ENCODE measurements at places on chromosomes 7 and 10.

- no peak for DNase-seq
Observed at GRCh38 chr7:157709531-157710251, 372.9 kb downstream of the DNAJB6 start.

DNA sequence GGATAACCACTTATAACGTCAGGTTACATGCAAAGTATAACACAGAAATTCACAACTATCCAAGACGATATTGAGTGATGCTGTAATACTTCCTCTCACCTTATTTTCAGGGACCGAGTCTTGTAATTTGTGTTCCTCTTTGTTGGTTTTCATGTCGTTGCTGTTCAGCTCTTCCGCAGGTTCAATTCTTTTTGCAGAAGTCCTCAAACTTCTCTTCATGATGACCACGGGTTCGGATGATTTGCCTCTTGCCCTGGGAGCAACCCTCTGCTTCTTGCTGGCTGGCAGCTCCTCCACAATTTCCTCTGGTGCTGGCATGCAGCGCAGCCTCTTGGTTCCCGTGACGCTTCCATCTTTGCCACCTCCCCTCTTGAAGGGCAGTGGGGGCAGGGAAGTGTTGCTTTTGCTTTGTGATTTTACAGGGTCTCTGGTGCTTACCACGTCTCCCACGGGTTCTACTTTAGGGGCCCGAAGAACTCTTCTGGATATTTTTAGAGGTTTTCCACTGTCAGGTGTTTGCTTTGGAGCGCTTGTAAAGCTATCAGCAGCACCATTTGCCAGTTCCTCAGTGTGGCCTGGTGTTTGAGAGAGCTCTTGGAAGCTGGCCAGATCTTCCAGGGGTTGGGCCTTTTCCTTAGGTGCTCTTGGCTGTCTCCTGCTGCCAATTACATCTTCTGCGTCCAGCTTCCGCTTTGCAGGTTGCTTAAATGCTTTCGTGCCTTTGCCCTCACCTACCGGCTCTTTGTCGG, 23.6 kb downstream of the MKI67 start:
- peak; percentile 6 for DNase-seq

GRCh38 chr10:71772832-71773220, 494 bp downstream of the VSIR start:
- no peak for DNase-seq

GRCh38 chr7:5997210-5997808, 11.5 kb downstream of the PMS2 start:
- peak; percentile 55 for DNase-seq

GRCh38 chr10:33125522-33126517, 167.8 kb upstream of the ITGB1 start:
- no peak for DNase-seq

GRCh38 chr7:144869082-144869481, 33.2 kb upstream of the TPK1 start:
- DNase-seq, result no peak

DNA sequence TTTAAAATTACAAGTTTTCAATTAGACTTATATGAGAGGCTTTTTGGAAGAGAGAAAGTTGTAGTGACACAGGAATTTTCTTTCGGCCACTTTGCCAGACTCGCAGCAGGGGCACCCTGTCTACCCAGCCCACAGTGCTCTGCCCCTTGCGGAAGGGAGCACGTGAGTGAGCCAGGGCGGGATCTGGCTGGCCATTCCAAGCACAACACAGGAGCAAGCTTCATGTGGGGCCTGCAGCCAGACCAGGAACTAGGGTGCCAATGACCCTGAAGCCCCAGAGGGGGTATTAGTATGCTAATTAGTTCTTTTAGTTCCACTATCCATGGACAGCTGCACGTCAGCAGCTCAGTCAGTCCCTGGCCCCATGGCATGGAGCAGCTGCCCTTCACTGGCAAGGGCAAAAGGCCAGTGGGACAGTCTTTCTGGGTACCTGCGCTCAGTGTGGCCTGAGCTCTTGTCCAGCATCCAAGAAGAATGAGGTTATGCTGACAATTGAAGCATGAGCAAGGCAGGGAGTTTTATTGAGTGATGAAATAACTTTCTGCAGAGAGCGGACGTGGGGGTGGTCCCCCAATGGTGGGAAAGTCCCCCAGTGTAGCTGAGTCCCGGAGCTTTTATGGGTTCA, 251.1 kb upstream of the CSTF2T start:
- no peak for DNase-seq

GRCh38 chr7:156543699-156544598, 96.6 kb upstream of the RNF32 start:
- DNase-seq, result no peak

GRCh38 chr10:95297402-95297801, 6.6 kb upstream of the PDLIM1 start:
- DNase-seq, result no peak

DNA sequence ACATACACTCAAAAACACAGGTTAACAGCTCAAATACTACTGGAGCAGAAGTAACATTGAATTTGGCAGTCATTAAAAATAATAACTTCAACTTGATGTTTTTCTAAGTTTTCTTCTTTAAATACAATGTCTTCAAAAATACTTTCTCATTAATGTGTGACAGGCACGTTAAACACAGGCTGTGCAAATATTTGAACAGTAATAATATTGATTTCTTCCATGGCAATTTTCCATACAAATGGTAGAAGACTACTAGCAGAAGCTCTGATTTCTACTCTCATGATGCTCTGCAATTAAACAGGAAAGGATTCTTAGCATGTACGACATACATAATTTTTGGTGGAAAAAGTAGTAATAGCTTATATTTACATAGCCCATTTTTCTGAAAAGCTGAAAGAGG, 47.4 kb downstream of the NRP1 start:
- DNase-seq, result peak; percentile 46

GRCh38 chr10:29033311-29033940, 255.4 kb upstream of the LYZL1 start:
- DNase-seq, result no peak

GRCh38 chr10:100791369-100792058, 46.1 kb downstream of the PAX2 start:
- no peak for DNase-seq

DNA sequence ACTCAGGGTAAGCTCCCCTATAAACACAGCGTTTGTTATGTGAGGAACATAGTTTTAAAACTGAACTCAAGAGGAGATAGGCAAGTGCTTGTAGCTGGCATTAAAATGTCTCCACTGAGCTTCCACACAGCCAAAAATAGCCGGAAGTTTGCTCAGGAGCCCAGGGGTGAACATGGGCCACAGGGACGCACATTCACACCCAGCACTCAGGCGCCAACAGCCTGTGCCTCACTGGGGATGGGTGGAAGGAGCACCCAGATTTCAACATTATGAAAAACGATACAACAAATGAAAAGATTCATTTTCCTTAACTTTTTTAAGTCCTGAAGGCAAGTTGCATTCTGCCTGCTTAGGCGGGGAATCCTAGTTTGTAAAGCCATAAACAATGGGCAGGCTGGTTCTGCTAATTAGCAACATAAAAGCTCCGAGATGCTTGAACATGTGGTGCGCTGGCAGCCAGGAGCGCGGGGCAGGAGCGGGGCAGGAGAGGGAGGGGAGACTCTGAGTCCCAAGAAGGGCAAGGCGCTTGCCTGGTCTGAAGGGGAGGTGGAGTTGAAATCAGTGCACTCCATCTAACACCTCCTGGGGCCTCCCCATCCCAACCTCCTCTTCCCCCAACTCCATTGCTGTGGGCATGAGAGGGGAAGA, 235.9 kb downstream of the COBL start:
- DNase-seq, result no peak

DNA sequence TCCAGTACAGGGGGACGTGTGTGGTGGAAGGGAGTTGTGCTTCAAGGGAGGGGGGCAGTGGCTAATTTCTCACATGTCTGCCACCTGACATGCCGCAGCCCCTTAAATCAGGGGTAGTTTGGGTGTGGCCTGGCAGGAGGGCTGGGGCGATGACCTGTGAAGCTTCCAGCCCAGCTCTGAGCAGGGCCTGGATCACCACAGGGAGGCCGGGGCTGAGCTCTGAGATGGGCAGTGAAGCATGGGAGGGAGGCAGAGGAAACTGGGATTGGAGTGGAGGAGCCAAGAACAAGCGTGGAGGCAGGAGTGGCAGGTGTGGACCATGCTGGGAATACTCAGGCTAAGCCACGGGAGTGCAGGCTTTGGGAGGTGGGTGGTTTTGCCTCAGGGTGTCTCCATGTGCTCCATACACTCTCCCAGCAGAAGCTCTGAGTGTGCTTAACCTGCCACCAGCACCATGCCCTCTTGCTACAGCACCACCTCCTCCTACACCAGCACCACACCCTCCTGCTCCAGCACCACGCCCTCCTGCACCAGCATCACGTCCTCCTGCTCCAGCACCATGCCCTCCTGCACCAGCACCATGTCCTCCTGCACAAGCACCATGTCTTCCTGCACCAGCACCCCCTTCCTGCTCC, 99.3 kb upstream of the SHH start:
- DNase-seq, result no peak

- DNase-seq, result no peak
Observed at GRCh38 chr7:66255534-66256100, 50.5 kb downstream of the TPST1 start.

GRCh38 chr10:128047991-128048818, 78.0 kb downstream of the MKI67 start:
- peak; percentile 0 for DNase-seq
